ENCODE measurements at places on chromosomes 4 and X. TPM values are rescaled to one million over a fixed set of nuclear protein-coding genes. Genes with fewer than 3 reads are reported as not detected.

DNA sequence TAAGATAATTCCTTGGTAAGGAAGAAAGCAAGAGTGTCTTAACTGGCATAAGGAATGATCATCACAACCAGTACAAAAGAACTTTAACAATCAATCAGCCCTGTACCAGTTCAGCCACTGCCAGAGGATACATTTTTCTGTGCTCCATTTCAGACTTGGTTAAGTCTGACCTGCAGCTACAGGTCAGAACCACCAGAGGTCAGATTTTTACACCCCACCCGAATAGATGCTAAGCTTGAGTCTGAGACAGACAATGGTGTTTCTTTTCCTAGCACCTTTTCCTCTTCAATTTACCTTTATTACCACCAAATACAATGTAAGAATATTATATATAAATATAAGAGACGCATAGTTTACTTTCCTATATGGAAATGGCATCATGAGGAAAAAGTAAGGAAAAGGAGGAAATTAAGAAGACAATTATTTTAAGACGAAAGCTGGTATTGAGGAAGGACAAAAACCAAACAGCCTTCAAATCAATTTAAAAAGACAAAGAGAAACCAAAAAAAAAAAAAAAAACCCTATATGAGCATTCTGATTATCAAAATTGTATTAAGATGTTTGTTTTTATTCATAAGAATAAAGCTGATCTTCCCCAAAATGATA lies 215.3 kb upstream of the TTC29 start:
- DNase-seq, result peak; percentile 73

- DNase-seq, result no peak
These were observed 7.2 kb downstream of the IL9R start for GRCh38 chrX:156004740-156005139.

DNA sequence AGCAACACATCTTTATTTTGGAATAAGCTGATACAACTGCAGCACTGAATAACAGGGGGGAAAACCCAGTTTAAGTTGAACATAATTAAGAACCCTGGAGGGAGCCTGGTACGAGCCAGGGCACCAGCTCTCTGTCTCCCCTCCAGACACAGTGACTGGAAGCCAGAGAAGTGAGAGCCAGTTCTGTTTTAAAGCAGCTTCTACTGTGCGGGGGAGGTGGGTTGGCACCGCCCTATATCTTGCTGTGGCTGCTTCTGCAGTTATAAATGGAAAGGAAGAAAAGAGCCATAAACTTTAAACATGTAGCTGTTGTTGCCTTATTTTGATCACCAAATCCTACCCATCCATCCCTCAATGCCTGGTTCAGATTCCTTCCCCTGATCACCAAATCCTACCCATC lies 207.9 kb upstream of the ANXA3 start:
- peak; percentile 31 for DNase-seq

- DNase-seq, result peak; percentile 2
These were observed 62.9 kb upstream of the NDST3 start for GRCh38 chr4:117971403-117971802.

DNA sequence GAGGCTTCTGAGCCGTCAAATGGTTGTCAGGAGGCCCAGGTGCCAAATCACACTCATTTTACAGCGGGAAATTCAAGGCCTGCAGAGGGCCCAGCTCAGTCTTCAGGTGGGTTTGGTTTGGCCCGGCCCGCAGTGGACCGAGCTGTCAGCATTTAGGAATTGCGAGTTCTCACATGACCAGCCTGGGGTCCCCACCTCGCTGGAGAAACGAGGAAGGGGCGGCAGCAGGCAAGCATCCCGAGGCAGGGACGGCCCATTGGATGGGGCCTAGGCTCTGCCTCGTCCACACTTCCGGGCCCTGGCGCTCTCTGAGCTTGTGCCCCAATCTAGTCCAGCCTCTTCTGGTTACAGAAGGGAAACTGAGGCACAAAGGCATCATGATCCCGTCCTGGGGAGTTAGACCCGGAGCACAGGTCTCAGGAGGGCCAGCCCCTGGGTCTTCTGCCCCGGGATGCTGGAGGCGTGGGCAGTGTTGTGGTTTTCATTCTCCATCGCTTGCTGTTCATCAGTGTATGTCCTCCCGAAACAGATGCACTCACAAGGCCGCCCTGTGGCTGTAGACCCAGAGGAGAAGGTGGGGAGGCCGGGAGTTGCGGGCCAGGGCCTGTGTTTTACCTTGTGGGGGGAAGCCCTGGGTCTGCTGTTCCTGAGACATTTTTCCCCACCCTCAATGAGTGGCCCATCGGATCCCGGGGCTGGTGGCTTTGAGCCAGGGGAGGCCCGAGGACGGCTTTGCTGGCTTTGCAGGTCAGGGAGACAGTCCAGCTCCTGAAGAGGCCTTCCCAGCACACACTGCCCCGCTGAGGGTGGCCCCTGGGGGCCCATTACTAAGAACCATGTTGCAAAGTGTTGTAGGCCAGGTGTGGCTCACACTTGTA lies 8.9 kb downstream of the PSAPL1 start:
- no peak for DNase-seq

- no peak for DNase-seq
These were observed 162.8 kb downstream of the THOC2 start for GRCh38 chrX:123570011-123570590.

DNA sequence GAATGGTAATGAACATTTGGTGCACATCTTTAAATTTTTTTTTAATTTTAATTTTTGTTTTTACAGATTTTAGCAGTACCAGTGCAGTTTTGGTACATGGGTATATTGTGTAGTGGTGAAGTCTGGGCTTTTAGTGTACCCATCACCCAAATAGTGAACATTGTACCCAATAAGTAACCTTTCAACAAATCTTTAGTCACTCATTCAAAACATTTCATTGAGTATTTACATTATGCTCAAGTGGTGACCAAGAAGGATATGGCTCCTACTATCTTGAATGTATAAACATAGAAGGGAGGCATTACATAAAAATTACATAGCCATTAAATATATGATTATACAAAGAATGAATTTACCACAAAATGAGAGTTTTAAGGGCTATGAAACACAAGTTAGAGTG lies 223.3 kb downstream of the SPRY1 start:
- DNase-seq, result no peak

DNA sequence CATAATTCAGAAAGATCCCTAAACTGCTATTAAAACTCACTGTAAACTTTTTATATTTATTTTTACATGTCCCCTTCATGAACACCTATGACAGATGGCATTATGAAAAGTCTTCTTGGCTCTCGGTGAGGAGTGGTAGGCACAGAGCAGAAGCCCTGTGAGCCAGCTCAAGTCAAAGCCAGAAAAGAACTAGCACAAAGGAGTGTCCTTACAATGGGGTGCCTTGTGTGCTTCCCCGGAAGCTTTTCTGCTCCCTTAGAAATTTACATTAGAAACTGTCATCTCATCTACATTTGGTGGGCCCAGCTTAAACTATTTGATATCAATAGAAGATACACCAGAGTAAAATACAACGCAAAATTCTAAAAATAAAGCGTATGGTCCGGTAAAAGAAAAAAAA lies 135.7 kb upstream of the MAP3K15 start:
- no peak for DNase-seq

- peak; percentile 53 for DNase-seq
These were observed 554 bp downstream of the PCDH7 start for GRCh38 chr4:30720661-30721184.

The SPANXA2 gene
- not detected for polyA plus RNA-seq

The MAGEA1 gene
- not detected for polyA plus RNA-seq

The SLC9B1 gene
- 0.19 TPM for polyA plus RNA-seq
